Activated T-helper 1 cell treated with anti-CD3 and anti-CD28 coated beads, Interleukin-2, amount 50 U/mL, for 16 hours (primary cell): ENCODE measurements at places on chromosomes 5 and 9.
A peak's percentile ranks its signal among the peaks of the same experiment; 100 is the strongest.

DNA sequence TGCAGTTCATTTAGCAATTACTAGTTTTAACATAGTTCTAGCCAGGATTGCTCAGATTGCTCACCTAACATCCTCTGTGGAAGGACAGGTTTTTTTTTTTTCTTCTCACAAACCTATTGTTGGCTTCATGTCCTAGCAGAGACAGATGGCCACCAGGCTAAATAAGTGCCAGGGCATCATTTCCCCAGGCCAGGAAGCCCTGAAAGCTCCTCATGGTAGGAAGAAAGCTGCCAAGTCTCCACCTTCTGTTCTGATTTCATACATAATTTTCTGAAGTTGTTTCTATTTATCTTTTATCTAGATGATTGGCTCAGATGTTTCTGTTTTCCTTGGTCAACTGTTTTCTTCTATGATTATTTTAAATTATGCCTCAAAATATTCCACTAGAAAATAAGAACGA, 31.0 kb downstream of the EFCAB9 start:
- DNase-seq = no peak

GRCh38 chr5:16819522-16820167, 116.4 kb downstream of the MYO10 start:
- no peak for DNase-seq

GRCh38 chr5:111383288-111383970, 128.9 kb downstream of the STARD4 start:
- DNase-seq = no peak

DNA sequence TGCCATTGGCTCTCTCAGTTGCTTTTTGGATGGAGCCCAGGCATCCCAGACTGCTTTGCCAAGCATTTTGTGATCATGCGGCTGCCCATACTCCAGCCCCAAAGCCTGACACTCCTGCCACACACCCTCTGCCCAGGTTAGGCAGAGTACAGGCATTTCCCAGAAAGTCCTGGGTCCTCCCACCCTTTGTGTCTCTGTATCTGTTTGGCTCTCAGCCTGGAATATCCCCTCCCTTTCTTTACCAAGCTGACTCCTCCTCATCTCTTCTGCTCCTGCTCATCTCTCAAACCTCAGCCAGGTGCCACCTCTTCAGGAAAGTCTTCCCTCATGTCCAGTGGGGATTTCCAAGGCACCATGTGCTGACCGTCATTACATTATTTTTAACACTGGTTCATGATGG, 14.3 kb upstream of the SH3RF2 start:
- DNase-seq = no peak

DNA sequence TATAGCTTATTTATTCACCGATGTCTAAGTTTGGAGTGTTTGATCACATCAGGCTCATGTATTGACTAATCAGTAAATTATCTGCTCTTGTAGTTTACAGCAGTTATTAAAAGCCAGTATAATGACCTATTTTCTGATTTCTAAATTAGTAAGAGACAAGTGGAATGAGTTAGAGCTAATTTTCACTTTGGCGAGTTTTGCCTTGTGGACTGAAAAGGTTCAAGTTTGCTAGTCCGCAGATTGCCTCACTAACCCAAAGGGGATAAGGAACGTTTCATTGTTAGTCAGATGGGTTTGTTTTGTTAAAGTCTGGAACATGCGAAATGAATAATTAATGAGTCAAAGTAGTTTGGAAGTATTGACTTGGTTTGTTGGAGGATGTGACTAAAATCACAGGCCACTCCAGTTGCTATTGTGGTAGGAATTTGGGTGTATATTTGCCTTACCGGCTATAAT, 40.1 kb downstream of the SMARCA2 start:
- DNase-seq = no peak

DNA sequence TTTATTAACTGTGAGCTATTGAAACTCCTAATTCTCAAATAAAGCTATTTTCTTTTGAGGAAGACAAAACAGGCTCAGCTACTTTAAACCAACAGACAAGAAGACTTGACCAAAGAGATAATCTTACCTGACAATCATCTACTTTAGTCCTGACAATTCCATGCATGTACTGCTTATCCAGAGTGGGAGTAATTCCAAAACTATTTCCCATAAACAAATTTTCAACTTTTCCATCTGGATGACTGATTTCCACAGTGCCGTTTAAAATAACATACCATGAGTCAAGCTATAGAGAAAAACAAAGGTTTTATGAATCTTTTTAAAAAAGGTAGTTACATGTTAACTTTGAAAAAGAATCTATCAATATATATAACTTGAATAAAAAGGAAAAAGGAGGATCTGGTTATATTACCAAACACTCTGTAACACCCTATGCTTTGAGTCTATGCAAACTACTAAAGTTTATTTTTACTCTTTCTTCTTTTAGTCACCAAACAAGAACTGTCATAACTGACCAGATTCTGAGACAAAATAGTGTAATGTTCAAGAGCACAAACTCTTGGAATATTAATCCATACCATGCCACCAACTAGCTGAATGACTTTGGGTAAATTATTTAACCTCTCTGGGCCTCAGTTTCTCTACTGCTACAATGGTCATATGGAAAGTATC, 129.7 kb downstream of the RAPGEF6 start:
- DNase-seq = no peak

DNA sequence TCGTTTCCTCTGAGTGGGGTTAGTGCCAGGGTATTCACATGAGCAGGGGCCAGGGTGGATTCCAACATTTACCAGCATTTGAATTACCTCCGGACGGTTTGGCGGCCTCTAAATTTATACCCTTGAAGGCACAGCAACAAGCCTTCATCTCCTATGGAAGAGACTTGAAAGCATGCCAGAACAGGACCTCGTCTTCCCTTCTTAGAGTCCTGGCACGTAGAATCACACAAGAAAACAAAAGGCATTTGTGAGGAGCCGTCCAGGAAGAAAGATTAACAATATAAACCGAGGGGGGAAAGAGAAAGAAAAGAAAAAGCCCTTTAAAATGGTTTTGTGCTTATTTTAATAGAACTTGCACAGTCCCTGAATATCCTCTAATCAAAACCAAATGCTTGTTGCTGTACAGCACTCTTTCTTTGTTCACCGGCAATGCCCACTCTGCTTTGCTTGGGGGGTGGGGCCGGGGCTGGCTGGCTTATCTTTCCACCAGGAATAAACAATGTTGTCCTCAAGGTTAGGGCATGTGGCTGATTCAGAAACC, 575.8 kb upstream of the ZNF462 start:
- DNase-seq = no peak

- DNase-seq = no peak
Observed at GRCh38 chr5:82594097-82594496, 315.9 kb upstream of the RPS23 start.

GRCh38 chr5:14557791-14558415, 23.7 kb upstream of the OTULINL start:
- DNase-seq = no peak

GRCh38 chr5:5951953-5952352, 426.4 kb downstream of the MED10 start:
- DNase-seq = no peak

DNA sequence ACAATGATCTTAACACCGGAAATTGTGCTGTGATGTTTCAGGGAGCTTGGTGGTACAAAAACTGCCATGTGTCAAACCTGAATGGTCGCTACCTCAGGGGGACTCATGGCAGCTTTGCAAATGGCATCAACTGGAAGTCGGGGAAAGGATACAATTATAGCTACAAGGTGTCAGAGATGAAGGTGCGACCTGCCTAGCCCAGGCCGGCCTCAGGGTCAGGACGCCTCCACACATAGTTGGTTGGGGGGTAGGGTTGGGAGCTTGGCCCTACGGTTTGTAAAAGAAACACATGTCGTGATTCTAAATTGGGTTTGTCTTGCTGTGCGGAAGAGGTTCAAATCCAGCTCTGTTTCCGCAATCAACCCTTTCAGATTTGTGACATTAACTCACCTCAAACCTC, 6.6 kb downstream of the FCN2 start:
- no peak for DNase-seq

- no peak for DNase-seq
Observed at GRCh38 chr9:112380102-112380824, at the start of gene HSDL2. Gene HSDL2, plus strand, starts transcription at chr9:112380108. Its CDS starts 56 bp downstream, at chr9:112380164.

- DNase-seq = no peak
Observed at GRCh38 chr9:113963696-113964494, 87.8 kb downstream of the ZNF618 start.

DNA sequence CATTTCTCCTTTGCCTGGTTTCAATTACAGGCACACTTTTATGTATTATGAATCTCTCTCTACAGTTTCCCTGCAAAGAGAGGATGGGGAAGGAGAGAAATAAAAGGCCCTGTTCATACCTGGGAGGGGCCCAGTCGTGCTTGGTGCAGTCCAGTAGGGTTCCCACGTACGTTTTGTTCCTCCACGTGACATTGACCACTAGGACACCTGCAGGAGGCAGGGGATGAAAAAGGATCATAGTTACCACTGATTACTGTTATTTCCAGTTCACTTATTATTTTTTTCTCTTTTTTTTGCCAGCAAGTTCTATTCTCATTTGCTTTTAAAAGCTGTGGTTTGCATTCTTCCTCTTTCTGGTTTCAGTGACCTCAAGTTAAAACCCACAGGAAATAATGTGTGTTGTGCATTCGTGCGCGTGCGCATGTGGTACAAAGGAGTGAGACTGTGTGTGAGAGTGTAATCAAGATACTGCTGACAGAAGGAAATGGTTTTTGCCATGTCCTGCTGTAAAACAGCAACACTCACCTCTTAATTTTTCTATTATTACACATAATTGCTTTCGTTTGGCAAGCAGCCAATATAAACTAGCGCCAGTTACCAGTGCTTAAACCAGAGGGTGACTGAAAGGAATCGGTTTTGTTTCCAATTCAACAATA, 96.8 kb downstream of the ZNF608 start:
- no peak for DNase-seq

- peak; percentile 70 for DNase-seq
Observed at GRCh38 chr9:131237931-131238401, 38.3 kb downstream of the FAM78A start.

DNA sequence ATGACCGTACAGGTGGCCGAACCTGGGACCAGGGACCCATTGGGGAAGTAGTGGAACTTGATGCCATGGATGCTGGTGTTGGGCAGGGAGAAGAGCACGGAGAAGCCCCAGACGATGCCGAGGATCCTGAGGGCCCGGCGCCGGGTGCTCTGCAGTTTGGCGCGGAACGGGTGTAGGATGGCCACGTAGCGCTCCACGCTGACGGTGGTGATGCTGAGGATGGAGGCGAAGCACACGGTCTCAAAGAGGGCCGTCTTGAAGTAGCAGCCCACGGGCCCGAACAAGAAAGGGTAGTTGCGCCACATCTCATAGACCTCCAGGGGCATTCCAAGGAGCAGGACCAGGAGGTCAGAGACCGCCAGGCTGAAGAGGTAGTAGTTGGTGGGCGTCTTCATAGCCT, 585 bp downstream of the NMUR2 start:
- DNase-seq = no peak

GRCh38 chr9:115254287-115255180, 136.6 kb upstream of the TNC start:
- no peak for DNase-seq

GRCh38 chr9:127968042-127968441, 12.7 kb downstream of the EEIG1 start:
- DNase-seq = no peak

GRCh38 chr9:126836216-126836615, 24.2 kb upstream of the ZBTB34 start:
- DNase-seq = no peak

DNA sequence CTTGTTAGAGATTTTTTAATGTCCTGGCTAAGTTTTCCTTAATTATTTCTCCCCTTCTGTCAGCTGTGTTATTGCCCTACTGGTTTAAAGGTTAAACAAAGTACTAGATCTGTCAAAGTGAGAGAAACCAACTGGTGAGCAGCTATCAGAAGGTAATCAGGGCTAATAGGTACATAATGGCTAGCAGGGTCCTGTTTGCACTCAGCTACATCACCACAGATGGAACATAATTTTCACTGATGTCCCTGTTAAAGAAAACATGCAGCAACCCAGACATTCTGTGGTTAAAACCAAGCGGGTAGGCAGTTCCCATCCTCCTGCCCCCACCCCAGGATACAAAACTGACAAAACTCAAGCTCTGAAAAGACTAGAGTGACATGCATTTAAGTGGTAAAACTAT, 473.9 kb downstream of the NR2F1-AS1 start:
- no peak for DNase-seq

- peak; percentile 42 for DNase-seq
Observed at GRCh38 chr9:32571969-32572899, 725 bp downstream of the NDUFB6 start.

GRCh38 chr5:41414598-41414997, 95.8 kb downstream of the PLCXD3 start:
- DNase-seq = no peak

DNA sequence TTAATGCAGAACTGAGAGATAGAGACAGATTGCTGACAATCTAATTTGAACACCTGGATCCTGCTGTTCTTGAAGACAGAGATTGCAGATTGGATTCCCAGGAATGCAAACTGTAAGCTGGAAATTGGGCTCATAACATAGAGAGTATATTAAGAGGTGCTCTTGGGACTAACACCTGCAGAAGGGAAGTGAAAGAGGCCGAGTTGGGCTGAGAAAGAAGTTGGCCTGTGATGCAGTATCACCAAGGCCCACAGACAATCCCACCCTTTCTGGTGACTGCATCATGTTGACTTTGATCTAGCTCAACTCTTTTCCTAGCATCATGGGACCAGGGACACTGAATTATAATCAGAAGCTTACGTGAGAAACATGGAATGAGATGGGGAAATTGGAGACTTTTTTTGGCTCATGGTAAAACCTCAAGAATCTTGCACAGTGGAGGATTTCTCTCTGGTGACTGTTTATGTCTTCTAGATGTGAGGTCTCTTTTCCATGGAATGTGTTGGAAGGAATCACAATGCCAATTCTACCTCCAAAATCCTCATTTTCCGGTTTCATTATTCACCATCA, 36.5 kb upstream of the NUDT12 start:
- no peak for DNase-seq

DNA sequence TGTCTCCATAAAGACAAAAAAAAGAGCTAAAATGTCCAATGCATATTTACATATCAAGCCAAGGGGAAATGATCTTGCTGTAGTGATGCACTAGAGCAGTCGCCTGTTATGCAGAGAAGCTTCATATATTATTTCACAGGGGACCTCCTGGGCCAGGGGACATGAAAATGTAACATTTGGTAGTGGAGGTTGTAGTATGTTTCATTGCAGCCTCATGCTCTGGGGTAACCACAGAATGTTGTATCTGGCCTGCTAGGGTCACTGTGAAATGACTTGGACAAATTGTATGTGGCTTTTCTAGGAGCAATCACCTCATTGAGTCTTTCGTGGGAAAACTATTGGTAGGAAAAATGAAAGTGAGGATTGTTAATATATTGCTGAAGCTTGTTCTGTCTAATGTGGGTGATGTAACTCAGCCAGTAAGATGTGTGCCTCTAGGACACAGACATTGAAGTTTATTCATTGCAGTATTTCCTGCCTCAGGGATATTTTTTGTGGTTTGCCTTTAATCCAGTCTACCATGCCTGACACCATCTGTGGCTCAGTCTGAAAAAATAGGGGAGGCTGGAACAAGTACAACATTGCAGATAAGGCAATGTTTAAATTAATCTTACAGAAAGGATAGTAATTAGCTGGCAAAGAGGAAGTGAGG, 430.8 kb upstream of the TNC start:
- DNase-seq = no peak
